ENCODE measurements at places on chromosomes 2 and 18. TPM values are rescaled to one million over a fixed set of nuclear protein-coding genes. Genes with fewer than 3 reads are reported as not detected.

CAPN14 gene
- not detected for total RNA-seq

KCNJ3 gene
- total RNA-seq, result not detected

SPDYA gene
- 0.13 TPM for total RNA-seq

GPATCH11 gene
- total RNA-seq, result 6.9 TPM
